ENCODE measurements at places on chromosomes 1 and 21.

DNA sequence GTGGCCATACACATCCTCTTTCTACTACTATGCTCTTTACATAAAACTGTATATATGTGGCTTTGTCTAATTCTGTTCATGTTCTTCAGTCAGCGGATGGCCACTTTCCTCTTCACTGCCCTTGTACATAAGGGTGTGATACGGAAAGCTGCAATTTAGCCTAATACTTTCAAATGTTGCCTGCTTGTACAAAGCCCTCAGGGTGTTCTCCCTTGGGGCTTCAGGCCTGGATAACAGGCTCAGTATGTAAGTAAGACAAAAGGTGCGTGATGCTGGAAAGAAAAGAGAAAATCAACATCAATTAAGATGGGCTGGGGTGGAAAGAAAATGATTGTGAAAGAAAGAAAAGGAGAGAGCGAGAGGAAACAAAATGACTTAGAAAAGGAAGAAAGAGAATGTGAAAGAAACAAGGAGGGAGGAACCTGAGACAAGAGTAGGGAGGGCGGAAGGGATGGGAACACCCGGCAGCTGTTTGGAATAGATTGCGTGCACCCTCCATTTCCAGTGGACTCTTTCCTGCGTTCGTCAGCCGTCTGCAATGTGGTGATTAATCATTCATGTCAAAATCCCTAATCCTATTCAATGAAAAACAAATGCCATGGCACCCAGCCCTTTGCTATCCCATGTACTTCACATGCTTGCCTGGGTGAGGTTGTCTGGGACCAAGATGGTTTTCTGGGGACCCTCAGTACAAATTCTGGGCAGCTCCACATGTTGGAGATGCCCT is 553.6 kb downstream of the NUF2 start:
- DNase-seq: no peak

DNA sequence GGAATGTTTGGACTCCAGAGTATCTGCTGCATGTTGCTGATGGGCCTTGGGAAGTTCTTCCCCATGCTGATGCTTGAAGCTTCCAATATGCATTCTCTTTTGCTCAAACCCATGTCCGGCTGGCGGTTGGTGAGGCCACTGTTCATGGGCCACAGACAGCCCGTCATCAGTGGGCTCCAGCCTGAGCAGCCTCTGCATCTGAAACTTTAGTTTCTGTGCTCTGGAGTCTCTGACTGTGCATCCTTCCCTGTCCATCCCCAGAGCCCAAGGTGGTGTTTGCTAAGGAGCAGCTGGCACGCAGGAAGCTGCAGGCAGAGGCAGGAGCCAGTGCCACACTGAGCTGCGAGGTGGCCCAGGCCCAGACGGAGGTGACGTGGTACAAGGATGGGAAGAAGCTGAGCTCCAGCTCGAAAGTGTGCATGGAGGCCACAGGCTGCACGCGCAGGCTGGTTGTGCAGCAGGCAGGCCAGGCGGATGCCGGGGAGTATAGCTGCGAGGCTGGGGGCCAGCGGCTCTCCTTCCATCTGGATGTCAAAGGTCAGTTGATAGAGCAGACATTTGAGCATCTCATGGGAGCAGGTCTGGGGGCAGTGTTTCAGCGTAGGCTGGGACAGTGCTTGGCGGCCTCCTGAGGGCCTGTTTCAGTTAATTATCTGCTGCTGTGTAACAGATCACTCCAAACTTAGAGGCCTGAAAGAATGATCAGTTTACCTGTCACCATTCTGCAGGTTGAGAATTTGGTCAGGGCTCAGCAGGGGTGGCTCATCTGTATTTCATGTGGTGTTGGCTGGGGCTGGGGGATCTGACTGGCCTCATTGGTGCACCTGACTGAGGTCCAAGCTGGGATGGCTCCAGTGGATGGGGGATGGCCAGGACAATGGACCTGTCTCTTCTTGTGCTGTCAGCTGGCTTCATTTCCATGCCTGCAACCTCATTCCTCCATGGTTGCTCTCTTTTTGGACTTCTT is 16.6 kb downstream of the OBSCN start:
- no peak for DNase-seq

GRCh38 chr1:234309243-234309597 is 64.0 kb upstream of the COA6 start:
- peak; percentile 44 for DNase-seq

- no peak for DNase-seq
Observed at GRCh38 chr1:43636006-43636641, 13.8 kb upstream of the KDM4A start.

DNA sequence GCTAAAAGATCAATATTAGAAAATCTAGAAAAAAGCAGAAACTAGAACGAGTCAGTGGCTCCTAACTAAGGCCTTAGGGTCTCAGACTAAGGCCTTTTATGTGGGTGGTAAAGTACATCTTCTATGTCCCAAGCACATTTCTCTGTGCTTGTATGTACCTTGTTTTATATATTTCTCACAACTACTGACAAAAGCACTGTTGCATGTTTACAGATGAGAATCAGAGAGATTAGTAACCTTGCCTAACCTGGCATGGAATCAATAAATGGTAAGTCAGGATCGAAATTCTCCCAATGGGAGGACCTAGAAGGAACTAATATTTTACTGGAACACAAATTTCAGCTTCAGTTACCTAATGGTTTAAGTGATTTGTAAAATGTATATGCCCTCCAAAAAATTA is 160.9 kb downstream of the FGGY start:
- no peak for DNase-seq

DNA sequence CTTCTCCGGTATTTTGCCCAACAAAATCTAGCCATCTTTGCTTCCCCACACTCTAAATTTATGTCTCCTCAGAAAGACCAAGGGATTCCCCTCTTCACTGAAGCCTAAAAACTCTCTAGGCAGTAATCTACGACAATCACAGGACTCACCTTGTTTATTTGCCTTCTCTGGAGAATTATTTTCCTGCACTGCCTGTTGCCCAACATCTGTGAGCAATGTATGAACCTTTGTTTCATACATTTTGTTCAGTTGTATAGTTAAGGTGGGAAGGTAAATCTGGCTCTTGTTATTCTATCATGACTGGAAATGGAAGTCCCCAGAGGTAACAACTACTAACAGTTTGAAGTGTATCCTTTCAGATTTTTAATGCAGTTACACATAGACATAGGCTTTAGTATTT is 2.2 kb downstream of the COPA start:
- DNase-seq: no peak

DNA sequence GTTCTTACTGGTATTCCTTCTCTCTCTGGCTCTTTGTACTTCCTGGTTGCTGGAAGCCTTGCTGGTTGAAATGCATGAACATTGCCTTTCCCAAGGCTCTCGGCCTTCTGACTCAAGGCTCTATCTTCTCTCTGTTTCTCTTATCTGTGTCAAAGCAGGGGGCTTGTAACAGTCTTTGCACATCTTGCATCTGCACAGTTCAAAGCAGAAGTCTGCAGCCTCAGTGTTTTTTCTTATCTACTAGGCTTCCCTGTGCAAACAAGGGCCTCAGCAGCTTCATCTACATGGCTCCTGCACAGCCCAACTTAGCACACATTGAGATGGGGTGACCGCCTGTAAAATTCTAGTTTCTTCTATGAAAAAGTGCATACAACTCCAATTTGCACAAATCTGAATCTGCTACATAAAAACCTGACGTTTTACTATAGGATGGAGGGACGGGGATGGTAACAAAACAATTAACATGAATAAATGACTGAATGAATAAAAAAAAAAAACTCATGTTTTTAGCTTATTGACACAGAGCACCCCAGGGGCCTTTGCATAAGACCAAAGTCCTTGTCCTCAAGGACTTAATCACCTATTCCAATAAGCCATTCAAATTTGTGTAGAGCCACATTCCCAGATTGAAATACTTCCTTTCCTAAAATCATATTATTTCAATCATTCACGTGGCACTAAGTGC is 458.3 kb downstream of the LMO4 start:
- no peak for DNase-seq

DNA sequence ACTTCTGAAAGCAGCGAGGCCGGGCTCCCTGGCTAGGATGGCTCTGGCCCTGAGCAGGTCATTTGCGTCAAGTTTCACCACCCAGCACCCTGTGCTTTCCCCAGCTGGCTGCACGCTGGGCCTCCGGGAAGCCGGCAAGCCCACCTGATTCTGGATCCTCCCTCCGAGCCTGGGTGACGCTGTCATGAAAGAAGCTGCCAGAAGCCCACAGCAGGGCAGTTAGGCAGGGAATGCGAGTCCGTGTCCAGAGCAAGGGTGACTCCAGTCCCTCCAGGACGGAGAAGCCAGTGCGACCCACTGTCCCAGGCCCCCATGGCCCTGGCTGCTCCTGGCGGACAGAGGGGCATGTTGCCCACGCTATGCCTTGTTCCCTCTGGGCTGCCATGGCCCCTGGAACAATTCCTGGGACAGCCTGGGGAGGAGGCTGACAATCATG is 44.4 kb upstream of the PCBP3 start:
- no peak for DNase-seq

DNA sequence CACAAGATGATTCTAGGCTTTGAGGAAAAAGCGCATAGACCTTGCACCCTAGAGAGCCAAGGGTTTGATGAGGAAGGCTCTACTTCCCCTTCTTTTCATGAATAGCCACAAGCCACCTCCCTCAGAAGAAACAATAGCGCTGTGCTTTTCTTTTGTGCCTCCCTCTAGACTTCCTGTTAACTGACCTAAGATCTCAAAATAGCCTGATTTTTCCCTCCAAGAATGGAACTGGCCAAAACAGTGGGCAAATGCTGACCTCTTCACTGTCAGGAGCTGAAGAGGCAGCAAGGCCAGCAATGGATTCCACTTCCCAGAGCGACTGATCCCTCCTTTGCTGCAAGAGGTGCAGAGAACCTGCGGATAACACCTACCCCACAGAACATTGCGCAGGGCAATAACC is 362.8 kb downstream of the KCNH1 start:
- no peak for DNase-seq

- DNase-seq: peak; percentile 50
Observed at GRCh38 chr1:39076127-39076798, 50.1 kb downstream of the NDUFS5 start.

DNA sequence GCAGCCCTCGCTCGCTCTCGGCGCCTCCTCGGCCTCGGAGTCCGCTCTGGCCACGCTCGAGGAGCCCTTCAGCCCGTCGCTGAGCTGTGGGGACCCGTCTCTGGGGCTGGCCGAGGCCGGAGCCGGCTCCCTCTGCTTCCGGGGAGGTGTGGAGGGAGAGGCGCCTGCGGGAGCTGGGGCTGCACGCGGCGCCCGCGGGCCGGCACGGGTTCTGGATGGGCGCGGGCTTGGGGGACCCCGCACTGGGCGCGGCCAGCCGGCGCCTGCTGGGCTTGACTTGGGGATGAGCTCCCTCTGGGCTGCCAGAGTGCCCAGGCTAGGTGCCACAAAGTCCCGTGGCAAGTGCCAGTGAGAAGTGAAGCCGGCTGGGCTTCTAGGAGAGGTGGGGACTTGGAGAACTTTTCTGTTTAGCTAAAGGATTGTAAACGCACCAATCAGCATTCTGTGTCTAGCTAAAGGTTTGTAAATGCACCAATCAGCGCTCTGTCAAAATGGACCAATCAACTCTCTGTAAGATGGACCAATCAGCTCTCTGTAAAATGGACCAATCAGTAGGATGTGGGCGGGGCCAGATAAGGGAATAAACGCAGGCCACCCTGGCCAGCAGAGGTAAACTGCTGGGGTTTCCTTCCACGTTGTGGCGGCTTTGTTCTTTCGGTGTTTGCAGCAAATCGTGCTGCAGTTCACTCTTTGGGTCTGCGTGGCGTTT is 20.2 kb downstream of the EXOC8 start:
- no peak for DNase-seq

GRCh38 chr1:219773775-219774174 is 154.6 kb downstream of the SLC30A10 start:
- DNase-seq: no peak

- peak; percentile 88 for DNase-seq
Observed at GRCh38 chr1:33181921-33182341, at the start of gene TRIM62. TRIM62 (minus strand) TSS chr1:33182043; CDS start chr1:33181432, 611 bp downstream.

GRCh38 chr21:42703136-42703908 is 49.9 kb downstream of the PDE9A start:
- no peak for DNase-seq

DNA sequence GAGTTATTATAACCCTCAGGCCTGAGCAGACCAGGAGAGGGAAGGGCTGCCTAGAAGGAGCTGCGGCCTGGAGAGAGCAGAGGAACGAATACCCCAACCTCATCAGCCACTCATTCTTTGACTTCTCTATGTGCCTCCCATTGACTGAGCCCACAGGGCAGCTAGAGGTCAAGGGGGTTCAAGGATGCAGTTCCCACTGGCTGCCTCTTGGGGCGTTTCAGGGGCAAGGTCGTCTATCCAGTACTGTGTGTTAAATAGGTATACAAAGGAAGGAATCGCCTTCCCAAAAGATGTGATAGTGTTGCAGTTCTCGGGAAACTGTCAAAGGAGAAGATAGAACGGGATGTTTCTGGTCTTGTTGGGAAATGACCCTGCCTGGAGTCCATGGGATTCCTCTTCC is 250.6 kb downstream of the PRDM2 start:
- no peak for DNase-seq

GRCh38 chr1:17287130-17287776 is 20.7 kb upstream of the PADI4 start:
- no peak for DNase-seq

- DNase-seq: no peak
Observed at GRCh38 chr1:162717548-162718184, 72.8 kb upstream of the HSD17B7 start.

DNA sequence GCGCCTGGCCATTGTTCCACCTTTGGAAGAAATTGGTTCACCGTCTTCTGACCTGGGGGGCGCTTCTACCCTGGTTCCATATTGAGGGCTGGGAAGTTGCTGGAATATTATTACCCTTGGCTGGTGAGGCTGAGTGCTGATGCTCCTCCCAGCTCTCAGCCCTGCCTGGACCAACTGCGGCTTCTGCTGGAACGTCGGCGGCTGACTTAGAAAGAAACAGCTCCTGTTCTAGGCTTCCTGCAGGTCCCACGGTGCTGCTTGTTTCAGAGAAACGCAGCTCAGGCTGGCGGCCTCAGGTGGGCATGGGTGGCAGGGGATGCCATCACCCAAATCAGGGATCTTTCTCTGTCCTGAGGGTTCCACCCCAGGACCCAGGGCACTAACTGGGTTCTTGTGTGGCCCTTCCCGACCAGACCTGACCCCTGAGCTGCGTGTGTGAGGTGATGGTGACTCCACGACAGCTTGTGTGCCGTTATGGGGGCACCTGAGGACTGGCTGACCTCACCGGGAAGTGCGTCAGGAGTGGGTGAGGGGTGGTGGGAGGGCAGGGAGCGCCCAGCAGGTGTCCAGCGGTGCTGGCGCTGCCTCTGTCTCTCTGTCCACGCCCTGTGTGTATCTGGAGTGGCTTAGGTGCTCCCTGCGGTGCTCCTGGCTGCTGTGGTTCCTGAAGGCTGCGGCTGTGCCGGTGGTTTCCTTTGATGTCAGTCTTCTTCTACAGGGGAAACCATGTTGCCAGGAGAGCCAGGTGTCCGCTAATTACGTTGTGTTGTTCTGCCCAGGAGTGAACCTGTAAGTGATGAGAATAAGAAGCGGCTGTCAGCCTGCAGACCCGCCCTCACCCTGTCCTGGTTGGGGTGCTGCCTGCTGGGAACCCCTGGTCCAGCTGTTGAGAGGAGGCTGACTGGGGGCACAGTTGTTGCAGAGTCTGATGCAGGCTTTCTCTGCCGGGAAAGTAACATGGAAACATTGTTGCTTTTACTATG is 8.9 kb downstream of the SKI start:
- peak; percentile 74 for DNase-seq

GRCh38 chr1:201608635-201609395 is 69.9 kb downstream of the NAV1 start:
- DNase-seq: no peak

- no peak for DNase-seq
Observed at GRCh38 chr1:10528066-10529014, 53.6 kb downstream of the PEX14 start.
